Sigmoid colon (tissue), 7 donors: ENCODE measurements at places on chromosomes 4 and X. TPM values are rescaled to one million over a fixed set of nuclear protein-coding genes. Genes with fewer than 3 reads are reported as not detected.

DNA sequence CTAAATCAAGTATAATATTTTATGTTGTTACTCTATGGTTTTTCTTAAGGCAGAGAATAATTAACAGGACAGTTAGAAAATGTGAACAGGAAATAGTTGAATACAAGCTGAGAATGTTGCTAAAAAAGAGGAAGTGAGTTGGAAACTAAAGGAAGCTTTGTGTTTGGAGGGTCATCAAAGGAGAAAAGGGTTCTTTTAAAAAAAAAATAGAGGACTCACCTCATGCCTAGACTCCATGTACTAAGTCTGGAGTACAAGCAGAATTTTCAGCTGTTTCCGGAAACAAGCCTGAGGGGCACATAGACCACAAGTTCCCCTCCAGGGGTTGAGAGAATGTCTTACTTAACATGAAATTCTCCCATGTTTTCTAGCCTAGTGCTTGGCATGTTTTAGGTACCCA, 20.1 kb upstream of the MAP7D3 start:
- no peak for DNase-seq

- no peak for DNase-seq
Observed at GRCh38 chr4:115970859-115971258, 857.4 kb upstream of the NDST4 start.

DNA sequence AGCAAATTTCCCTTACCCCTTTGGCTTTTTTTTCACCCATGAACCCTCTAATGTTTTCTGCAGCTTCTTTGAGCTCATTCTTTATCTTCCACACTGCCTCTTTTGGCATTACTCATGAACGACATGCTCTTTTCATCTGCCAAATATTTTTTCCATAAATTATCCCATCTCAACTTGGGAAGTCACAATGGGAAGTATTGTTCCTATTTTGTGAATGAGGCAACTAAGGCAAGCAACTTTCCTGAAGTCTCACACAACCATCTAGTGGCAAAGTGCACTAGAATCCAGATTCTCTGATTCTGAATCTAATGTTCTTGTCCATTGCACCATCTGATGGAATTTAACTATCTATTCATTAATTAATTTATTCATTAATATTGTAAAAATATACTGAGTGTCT, 625 bp downstream of the RTL9 start:
- DNase-seq: no peak

GRCh38 chr4:32991663-32992062, 2271.5 kb downstream of the PCDH7 start:
- DNase-seq: no peak

- DNase-seq: no peak
Observed at GRCh38 chrX:97616883-97617530, 733.3 kb downstream of the RPA4 start.

DNA sequence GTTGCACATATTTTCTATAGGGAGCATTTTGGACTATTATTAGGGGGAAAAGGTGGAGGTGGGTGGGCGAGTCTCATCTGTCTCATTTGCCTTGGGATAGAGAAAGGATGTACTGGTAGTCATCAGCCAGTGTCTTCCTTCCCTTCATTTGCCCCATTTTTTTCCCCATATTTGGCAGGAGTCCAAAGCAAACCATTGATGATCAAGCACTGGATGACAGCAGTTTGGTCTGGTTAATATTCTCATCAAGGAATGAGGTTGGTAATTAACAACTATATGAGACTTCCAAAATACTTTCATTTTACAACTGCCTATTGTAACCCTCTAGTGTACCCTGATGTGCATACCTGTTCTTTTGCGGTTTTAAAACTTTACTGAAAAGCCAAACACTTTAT, 22.6 kb upstream of the IGFBP7 start:
- DNase-seq: no peak

DNA sequence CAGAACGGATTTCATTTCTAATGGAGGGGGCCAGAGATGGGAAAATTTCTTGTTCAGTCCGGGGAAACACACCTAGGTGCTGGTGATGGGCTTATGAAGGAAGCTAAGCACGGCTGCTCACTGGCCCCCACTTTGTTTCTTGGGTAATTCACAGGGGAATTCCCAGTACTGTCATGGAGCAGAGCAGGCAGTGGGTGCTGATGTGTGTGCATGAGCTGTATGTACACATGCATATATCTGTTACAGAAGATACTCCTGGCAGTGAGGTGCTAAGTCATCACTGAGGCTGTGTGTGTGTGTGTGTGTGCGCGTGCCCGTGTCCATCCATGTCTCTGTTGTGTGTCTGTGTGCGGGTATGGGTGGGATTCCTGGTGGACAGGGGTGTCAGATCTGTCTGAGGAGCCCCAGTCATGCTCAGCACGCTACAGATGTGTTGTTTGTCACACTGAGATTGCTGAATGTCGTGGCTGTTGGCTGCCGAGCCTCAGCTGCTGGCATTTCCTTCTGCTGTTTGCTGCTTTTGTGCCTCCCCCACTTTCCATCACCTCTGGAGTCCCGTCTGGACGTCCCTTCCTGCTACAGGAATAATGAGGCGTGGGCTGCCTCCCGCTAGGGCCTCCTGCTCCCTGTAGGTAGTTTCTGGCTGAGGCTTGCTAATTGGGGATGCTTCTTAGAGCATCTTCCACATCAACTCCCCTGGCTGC, 53.3 kb downstream of the JADE1 start:
- DNase-seq: no peak

- no peak for DNase-seq
Observed at GRCh38 chrX:96987228-96987627, 103.5 kb downstream of the RPA4 start.

The TMPRSS11E gene
- polyA plus RNA-seq: 0.09 TPM

The ARAF gene
- polyA plus RNA-seq: 57.8 TPM

The MAGEA4 gene
- not detected for polyA plus RNA-seq

The ZNF674 gene
- polyA plus RNA-seq: 1.2 TPM

The FAM47E gene
- polyA plus RNA-seq: 5.4 TPM

The P2RY10 gene
- polyA plus RNA-seq: 4.2 TPM

The CYSLTR1 gene
- polyA plus RNA-seq: 2.9 TPM
